ENCODE measurements at places on chromosomes 1 and 21.
A peak's percentile ranks its signal among the peaks of the same experiment; 100 is the strongest.

- DNase-seq: no peak
Observed at GRCh38 chr1:200036619-200037270, 9.2 kb downstream of the NR5A2 start.

GRCh38 chr1:94246692-94247137, 9.3 kb upstream of the ARHGAP29 start:
- no peak for DNase-seq

GRCh38 chr1:8631163-8631562, 186.3 kb downstream of the RERE start:
- no peak for DNase-seq

DNA sequence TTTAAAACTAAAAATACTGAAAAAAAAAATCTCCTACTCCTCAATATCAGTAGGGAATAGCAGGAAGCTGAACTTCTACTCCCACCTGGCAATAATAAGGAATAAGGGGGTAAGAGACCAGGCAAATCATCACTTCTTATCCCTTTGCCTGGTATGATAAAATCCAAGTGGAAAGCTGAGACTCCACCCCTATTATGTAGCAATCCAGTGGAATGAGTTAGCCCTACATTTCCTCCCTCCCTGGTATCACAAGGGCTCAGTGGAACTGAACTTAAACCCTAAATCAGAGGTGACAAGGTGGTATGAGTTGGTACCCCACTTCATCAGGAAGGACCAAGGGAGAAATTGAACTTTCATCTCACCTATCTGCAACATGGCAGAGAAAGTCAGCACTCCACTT, 25.7 kb downstream of the TRIM33 start:
- DNase-seq: no peak

DNA sequence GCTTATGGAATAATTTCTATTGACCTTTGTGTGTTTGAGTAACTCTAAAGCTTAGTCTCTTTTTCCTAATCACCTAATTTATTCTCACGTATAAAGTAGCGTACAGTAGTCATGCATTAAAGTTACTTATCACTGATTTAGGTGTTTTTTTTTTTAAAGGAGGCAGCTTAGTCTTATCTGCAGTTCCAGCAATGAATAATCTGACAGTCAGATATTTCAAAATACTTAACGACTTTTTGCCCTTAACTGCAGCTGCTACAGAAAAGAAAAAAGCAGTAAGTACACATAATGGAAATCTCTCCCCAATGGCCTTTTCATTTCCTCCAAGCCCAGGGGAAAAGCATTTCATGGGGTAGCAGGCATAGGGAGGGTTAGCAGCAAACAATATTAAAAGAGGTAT, 54.6 kb downstream of the SLC35F3 start:
- DNase-seq: no peak

- DNase-seq: no peak
Observed at GRCh38 chr1:60113596-60113995, 40.0 kb upstream of the C1orf87 start.

GRCh38 chr1:59367301-59368007, 70.6 kb downstream of the FGGY start:
- no peak for DNase-seq

GRCh38 chr1:226600254-226600653, 51.7 kb downstream of the STUM start:
- no peak for DNase-seq

GRCh38 chr1:83065952-83066727, 932.8 kb downstream of the TTLL7 start:
- DNase-seq: no peak

- peak; percentile 9 for DNase-seq
Observed at GRCh38 chr1:9293533-9294404, 1.1 kb downstream of the SPSB1 start.

DNA sequence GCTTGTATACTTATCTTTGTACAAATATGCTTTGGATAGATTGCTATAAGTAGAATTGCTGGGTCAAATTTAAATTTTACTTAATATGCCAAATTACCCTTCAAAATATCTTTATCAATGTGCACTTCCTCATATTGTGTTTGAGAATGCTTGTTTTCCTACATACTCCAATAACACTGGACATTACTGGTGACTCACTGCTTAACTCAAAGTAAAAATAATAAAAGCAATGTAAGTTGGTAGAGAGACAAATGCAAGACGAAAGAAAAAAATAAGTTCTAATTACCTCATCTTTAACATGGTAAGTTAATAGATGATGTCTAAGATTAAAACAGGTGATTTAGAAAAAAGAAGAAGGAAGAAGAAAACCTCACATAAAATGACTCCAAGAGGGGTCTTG, 7.9 kb upstream of the SH3GLB1 start:
- DNase-seq: no peak

GRCh38 chr1:200556002-200556401, 64.5 kb downstream of the KIF14 start:
- DNase-seq: no peak

GRCh38 chr1:183590244-183591191, at the start of gene NCF2:
Gene NCF2, minus strand, starts transcription at chr1:183590459. Its CDS starts 130 bp downstream, at chr1:183590329.
- no peak for DNase-seq

- no peak for DNase-seq
Observed at GRCh38 chr1:212938846-212939245, 11.5 kb upstream of the VASH2 start.

Measured in stimulated activated CD8-positive, alpha-beta memory T cell treated with anti-CD3 and anti-CD28 coated beads, Interleukin-2, amount 100 ng/mL, for 1 hour (primary cell).